ENCODE measurements at places on chromosomes 12 and 14.

DNA sequence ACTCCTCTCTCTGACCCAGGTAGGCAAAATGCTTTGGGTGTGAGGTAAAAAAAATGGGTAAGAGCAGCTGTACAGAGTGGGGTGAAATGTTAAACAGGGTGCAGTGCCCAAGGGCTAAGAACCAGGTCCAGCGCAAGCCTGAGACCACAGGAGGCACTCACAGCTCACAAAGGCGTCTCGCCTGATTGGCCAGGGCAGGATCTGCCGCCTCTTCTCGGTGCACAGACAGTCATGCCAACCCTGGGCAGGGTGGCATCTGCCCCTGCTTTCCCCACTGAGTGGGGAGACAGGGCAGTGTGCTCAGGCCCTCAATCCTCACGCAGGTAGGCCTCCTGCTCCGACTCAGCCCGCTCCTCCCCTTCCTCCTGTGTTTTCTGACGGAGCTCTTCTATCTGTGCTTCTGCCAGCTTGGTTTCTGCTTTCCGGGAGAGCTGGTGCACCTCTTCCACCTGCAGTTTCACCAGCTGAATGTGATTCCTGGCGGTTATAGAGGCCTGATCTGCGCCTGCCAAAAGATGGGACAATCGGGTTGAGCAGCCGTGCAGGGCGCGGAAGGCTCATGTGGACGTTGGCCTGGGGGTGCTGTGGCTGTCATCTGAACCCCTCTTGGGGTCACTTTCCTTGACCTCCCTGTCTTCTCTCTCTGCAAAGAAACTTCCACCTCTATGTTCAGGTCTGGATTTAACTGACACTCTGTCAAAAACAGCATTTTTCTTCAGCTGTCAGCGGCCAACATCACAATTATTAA lies 4.7 kb downstream of the B3GNT4 start:
- DNase-seq, result no peak

DNA sequence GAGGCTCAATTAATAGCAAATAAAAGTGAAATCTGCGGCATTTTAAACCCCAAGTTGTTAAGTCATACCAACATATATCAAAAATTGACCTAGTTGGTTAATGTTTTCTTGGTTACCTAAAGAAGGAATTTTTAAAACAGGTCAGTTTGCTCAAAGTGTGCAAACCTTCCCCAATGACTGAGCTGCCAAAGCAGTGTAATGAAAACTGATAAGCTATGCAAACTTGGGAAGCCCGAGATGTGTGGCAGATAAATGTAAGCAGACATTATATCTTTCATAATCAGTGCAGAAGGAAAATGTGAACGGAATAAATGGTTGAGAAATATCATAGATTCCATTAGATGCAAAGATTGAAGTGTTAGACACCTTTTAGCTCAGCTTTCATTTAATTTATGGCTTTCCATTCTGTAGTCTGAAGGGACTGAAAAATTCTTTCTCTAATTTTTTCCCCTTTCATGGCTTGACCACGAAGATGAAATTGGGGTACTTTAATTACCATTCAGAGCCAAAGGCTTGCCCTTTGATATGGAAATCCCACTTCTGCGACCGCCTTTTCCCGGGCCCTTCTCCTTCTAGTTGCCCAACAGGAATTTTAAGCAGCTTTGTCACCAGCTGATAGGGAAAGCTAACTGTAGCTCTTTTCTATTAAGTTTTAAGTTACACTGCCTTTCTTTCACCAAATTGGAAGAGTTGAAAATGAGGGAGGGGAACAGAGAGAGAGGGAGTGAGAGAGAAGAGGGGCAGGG lies 306.6 kb upstream of the SOX5 start:
- no peak for DNase-seq

DNA sequence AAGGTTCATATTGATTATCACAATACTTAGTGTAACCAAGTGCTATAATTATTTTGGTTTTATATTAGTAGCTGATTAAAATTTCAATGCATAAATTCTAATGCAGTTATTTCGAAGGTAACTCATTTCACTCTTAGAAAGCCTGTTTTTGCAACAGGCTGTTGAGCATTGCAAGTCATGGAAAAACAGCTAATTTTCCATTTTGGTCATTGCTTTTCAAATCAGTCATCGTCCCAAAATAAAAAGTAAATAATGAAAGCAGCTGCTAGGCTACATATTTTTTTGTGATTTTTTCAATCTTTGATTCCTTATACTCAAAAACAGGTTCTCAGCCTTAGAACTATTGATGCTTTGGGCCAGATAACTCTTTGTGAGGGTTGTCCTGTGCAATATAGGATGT lies 22.9 kb downstream of the VEZT start:
- no peak for DNase-seq

- DNase-seq, result no peak
These were observed 414 bp upstream of the CDK17 start for GRCh38 chr12:96400631-96401075.

GRCh38 chr12:32920506-32921085 lies 24.0 kb upstream of the PKP2 start:
- no peak for DNase-seq

DNA sequence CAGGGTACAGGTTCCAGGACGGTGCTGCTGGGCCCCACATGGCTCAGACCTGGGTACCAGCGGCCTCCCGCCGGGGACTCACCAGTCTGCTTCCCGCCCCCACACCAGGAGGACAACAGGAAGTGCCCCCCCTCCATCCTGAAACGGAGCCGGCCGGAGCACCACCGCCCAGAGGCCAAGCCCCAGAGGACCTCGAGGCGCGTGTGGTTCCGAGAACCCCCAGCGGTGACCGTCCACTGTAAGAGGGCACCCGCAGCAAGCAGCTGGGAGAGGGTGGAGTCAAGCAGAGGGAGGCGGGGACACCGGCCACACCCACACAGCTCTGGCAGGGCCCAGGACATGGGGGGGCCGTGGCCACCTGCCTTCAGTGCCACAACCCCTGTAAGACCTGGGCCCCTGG lies 8.1 kb downstream of the C14orf180 start:
- DNase-seq, result no peak

DNA sequence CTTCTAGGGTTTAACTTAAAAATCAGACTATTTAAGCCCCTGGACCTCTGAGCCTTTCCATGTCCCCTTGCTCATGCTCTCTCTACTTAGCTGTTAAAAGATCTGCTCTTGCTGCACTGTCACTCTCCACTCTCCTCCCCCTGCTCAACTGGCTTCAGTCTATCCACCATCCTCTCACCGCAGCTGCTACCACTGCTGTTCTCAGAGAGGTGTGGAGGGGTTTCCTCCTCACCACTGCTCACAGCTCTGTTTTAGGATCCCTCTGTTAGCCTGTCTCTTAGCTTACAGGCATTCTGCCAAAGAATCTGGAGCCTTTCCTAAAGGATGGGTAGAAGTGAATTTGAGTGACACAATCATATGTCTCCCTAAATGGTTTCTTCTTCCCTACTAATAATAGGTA lies 43.7 kb upstream of the ATP2B1 start:
- no peak for DNase-seq

GRCh38 chr12:115364921-115365320 lies 680.9 kb upstream of the TBX3 start:
- DNase-seq, result no peak

- peak; percentile 36 for DNase-seq
These were observed 23.2 kb downstream of the BORCS5 start for GRCh38 chr12:12379831-12380730.

GRCh38 chr12:45674181-45674977 lies 55.1 kb upstream of the ARID2 start:
- DNase-seq, result peak; percentile 73

DNA sequence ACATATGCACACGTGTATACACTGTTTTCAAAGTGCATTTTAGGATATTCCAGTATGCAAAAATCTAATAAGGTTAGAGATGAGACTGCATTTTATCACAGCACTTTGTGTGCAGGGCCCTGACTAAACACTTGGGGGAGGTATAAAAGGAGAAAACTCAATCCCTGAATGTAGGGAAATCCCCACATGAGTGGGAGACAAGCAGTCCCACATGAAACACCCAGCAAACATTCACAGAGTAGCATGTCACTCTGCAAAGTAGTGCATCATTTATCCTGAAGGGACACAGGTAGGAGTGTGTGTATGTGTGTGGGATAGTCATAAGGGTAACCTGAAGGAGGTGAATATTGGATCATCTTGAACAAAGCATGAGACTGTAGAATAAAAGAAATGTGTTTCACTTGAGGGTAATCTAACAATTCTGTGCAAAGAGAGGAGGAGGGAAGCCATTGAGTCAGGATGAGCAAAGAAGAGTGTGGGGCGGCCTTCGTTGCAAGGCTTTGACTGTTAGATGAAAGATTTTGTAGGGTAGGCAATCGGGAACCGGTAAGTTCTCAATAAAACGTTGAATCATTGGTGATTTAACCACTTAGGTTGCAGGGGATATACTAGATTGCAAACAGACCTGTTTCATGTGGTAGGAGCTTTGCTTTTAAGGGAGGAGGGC lies 2.9 kb downstream of the PRPF40B start:
- DNase-seq, result no peak

GRCh38 chr12:15702276-15702675 lies 86.9 kb downstream of the EPS8 start:
- DNase-seq, result no peak

- no peak for DNase-seq
These were observed 49.0 kb downstream of the ZC3H14 start for GRCh38 chr14:88611878-88612277.

- no peak for DNase-seq
These were observed 376.0 kb downstream of the LRIG3 start for GRCh38 chr12:58544281-58544680.

- peak; percentile 11 for DNase-seq
These were observed 56.4 kb upstream of the PIWIL1 start for GRCh38 chr12:130281153-130281799.

DNA sequence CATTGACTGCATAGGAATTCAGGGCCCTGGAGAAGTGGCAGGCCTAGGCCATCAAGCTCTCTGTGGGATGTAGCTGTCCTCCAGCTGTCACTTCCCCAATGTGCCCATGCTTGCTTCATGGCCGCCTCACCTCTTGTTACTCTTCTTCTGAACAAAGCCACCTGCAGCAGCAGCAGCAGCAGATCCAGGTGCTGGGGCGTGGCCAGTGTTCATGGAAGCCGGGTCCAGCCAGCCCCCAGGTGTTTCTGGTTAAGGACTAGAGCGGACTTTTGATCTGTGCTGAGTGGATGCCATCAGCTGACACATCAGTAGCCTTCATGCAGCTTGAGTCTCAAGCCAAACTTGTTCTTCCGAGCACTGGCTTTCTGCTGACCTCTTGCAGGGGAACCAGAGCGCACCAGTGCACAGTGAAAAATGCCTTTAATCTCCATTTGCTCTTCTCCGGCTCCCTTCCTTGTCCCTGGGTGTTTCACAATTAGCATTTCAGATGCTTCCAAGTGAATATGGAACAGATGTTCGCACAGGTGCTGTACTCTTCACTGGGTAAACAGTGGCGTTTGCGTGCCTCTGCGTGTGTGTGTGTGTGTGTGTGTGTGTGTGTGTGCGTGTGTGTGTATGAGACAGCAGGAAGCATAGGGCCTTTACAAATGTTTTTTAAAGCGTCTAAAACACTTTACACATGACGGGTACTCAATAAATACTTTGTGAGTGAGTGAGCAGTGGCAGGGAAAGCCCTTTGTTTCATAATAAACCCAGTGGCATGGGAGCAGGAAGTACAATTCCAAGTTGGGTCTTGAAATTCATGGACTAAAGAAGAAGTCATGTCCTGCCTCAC lies 20.1 kb downstream of the TPCN1 start:
- peak; percentile 98 for DNase-seq

DNA sequence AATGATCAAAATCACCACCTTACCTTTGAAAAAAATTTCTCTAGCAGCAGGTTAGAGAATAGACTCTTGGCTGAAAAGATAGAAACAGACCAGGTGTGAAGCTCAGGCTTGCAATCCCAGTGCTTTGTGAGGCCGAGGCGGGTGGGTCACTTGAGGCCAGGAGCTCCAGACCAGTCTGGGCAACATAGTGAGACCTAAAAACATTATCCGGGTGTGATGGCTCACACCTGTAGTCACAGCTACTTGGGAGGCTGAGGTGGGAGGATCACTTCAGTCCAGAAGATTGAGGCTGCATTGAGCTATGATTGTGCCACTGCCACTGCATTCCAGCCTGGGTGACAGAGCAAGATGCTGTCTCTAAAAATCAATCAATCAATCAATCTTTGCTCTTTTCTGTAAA lies 105.3 kb upstream of the TBX3 start:
- DNase-seq, result no peak

DNA sequence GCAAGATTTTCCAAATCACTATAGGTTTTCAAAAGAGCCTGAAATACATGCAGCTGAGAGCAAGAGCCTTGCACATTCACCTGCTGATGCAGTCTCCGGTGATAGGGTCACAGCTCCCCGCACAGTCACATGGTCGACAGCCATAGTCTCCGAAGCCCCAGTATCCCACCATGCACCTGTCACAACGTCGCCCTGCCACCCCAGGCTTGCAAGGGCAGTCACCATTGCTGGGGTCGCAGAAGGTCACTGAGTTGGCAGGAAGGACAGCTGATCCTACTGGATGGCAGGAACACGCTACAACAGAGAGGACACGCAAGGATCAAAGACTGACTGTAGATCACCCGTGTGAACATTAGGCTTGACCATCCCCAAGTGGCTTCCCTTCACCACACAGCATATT lies 107.1 kb downstream of the NTN4 start:
- DNase-seq, result no peak

DNA sequence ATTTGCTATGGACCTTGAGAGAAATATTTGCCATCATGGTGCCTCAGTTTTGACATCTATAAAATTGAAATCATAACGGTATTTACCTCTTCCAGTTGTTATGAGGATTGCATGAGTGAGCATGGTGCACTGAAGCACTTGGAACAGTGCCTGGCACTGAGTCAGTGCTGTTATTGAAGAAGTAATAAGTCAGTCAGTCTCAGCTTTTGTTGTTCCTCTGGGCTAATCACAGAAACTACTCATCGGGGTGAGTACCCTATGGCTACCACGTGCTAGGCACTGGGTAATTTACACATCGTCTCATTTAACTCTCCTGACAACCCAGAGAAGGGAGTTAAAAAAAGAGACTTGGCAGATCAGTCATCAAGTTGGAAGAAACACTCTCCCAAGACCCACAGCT lies 159.5 kb upstream of the NRXN3 start:
- DNase-seq, result no peak

- DNase-seq, result no peak
These were observed 14.8 kb downstream of the DEGS2 start for GRCh38 chr14:100144645-100144995.

GRCh38 chr12:68903511-68903910 lies 29.5 kb downstream of the CPM start:
- no peak for DNase-seq

DNA sequence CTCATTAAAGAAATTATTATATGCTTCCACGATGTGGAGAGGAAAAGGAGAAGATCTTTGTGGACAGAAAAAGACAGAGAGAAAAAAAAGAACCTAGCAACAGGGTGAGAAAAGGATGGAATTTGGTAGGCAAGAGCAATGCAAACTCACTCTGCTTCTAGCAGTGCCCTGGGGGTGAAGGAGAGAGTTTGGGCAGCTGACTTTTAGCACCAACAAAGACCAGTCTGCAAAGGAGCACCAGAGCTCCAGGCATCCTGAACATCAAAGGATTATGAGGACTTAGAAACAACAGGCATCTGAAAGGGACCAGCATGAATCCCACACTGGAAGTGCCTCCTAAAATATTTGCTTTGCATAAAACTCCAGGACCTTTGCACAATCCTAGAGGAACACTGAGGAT lies 32.8 kb upstream of the RERG start:
- no peak for DNase-seq

GRCh38 chr12:62006076-62006732 lies 254.0 kb upstream of the USP15 start:
- DNase-seq, result peak; percentile 58

GRCh38 chr12:58143498-58143995 lies 202.2 kb downstream of the ATP23 start:
- DNase-seq, result no peak
